ENCODE measurements at places on chromosomes 2 and 18. TPM values are rescaled to one million over a fixed set of nuclear protein-coding genes. Genes with fewer than 3 reads are reported as not detected.

DNA sequence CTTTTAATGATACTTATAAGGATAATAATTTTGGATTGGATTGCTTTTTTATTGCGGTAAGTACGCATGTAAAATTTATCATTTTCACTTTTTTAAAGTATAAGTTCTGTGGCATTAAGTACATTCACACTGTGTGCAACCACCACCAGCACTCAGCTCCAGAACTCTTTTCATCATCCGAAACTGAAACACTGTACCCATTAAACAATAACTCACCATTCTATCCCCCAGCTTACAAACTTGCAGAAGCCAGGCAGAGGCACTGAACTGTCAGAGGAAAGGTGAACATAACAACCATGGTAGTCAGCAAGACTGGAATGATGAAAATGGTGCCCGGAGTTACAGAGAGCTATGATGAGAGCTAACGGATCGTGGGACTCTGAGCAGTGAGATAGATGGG is 465.9 kb downstream of the ADCYAP1 start:
- DNase-seq, result no peak

- DNase-seq, result no peak
These were observed 1.9 kb downstream of the IMP4 start for GRCh38 chr2:130344578-130344977.

GRCh38 chr2:20665243-20666004 is 1.5 kb upstream of the GDF7 start:
- DNase-seq, result no peak

DNA sequence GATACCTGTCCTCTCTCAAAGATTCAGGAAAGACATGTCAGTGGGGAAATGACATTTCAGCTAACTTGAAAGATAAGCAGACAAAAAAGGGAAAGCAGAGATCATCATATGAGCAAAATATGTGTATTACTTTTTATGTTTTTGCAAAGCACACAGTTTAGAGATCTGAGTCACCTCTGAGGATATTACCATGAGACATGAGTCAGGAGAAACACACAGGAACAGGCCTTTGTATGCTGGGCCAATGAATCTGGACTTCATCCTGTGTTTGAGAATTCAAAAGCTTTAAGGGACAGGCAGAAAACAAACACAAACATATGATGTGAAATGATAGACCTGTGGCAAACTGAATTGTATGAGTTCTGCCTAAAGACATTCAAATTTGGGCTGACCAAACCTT is 306.0 kb upstream of the EPC2 start:
- no peak for DNase-seq

DNA sequence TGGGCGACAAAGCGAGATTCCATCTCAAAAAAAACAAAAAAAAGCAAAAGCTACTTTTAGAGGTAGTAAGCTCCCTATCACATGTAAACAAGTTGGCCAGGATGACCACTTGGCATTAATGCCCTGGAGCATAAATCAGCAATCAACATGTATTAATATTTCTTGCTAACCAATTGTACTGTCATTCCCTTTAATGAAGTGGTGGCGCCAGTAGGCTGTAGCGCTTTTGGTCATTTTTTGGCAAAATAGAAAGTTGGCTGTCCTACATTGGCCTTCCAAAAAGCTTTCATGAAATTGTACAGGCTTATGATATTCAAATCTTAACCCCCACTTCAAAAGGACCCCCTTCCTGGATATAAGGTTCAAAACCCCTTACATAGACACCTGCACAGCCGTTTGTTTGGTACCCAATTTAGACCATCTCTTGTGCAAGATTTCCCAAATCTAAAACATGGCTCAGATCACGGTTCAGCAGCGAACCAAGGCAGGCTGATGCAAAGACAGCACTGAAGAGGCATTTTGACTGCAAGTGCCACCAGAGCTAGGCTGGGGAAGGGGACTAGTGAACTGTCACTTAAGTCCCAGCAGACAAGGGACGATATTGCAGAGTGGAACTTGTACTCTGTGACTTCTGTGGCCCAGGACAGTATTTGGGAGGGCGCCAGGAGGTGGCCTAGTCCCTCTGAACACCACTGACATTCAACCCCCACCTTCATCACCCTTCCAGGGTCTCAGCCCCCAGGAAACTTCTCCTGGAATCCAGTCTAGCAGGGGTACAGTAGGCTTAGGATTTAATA is 31.9 kb downstream of the SMAD7 start:
- no peak for DNase-seq

DNA sequence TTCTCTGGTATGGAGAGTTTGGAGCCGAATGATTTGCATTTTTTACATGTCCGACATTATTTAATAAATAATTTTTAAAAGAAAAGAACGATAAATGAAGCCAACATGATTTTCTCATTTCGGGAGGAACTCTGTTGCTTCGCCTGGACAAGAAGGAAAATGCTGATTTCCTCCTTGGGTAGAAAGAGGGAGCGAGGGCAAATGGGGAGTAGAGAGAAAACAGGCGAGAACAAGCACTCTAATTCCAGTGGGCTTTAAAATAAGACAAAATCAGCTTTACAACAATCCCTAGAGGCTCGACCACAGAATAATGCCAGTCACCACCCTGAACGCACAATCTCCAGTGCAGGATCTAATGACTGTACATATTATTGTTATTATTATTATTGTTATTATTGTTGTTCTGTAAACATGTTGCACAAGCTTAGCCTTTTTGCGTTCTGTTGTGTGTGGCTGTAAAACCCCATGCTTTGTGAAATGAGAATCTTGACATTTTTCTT is 3.7 kb downstream of the DLX1 start:
- no peak for DNase-seq

Gene CCDC74A
- 2.0 TPM for total RNA-seq

- no peak for DNase-seq
These were observed 304.4 kb upstream of the SALL3 start for GRCh38 chr18:78675231-78675630.

DNA sequence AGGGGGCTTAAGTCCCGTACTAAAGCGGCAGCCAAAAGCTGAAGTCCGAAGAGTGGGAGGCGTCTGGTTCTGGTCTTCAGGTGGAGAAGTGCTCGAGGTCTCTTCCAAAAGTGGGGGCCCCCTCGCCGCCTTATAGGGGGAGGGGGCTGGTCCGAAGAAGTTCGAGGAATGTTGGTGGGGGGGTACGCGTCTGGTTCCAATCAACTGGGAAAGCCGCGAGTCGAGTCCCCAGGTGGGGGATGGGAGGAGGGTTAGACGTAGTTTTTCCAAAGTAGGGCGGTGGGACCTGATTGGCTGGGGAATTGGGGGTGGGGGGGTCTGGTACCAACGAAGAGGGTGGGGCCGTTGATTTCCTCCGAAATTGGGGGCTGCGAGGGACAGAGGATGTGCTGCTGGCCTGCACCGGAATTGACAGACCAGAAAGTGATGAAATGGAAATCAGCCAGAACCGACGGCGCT is 594 bp downstream of the ITM2C start:
- DNase-seq, result peak; percentile 50

Gene DOK6
- 0.46 TPM for total RNA-seq

- DNase-seq, result no peak
These were observed 225.5 kb upstream of the VRK2 start for GRCh38 chr2:57821088-57821487.

DNA sequence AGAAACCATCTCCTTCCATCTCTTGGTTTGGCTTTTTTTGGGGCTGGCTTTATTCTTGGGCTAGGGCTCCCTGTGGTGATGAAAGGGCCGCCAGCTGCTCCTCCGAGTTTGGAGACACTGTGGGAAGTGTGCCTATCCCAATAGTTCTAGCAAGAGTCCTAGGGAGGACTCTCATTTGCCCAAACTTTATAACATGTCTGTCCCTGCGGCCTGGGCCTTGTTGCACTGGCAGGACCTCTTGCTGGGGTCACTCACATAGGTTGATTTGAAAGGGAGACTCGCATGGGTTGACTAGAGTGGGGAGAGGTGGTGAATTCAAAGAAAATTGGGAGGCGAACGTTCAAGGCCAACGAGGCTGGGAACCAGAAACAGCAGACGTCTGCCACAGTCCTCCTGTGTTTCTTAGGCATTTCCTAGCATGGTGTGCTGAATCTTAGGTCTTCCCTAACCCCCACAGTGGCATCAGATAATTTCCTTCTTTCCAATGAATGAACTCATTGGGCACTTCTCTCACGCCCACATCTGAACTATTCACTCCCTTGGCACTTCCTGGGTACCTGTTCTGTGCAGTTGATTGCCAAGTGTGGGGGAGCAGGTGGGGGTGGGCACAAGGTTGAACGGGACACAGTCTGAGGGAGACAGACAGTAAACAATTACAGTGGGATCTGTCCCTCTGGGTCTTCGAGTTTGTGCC is 26.8 kb downstream of the NIFK start:
- DNase-seq, result no peak

GRCh38 chr2:225112362-225113126 is 70.3 kb upstream of the DOCK10 start:
- DNase-seq, result no peak

Gene MYO5B
- 128 TPM for total RNA-seq

DNA sequence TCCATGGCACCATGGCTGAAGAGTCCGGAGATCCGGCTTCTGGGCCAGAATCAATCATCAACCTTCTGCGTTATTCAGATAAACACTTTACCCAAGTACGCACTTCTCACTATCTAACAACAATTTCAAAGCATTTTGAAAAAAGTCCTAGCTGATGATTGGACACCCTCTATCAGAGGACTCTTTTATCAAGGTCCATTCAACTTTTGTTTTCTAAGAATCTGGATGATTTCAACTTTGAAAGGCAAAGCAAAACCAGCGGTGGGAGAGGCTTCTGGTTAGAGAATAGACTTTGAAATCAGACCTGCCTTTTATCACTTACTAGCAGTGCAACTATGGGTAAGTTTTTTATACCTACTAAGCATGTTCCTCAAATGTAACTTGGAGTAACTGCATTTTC is 293.6 kb upstream of the TNP1 start:
- DNase-seq, result no peak

DNA sequence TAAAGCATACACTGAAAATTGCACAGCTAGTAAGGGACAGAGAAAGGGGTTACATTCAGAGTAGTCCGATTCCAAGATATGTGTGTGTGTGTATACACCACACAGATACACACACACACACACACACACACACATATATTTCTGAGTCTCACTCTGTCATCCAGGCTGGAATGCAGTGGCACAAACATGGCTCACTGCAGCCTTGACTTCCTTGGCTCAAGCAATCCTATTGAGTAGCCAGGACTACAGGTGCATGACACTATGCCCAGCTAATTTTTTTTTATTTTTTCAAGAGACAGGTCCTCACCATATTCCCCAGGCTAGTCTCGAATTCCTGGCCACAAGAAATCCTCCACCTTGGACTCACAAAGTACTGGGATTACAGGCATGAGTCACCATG is 68.1 kb upstream of the ITPRID2 start:
- no peak for DNase-seq

- DNase-seq, result no peak
These were observed 7.1 kb upstream of the SOS1 start for GRCh38 chr2:39127973-39128372.

Gene NR4A2
- 3.4 TPM for total RNA-seq

DNA sequence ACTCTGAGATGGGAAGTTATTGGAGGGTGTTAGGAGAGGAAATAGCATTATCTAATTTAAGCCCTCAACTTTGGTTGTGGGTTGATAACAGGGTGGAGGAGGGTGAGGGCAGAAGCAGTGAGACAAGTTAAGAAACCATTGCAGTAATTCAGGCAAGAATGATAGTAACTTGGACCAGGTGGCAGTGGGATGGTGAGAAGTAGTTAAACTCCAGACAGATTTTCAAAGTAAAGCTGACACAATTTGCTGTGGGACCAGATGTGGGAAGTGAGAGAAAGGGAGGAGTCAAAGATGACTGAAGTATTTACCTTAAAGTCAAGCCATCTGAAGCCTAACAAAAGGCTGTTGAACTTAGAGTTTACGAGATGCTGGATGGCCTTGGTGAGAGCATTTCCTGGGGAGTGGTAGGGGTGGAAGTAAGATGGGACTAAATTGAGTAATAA is 163.2 kb upstream of the KLF7 start:
- DNase-seq, result no peak

Gene HOXD1
- total RNA-seq, result 3.5 TPM

GRCh38 chr2:234981197-234982095 is 29.6 kb downstream of the SH3BP4 start:
- peak; percentile 65 for DNase-seq

DNA sequence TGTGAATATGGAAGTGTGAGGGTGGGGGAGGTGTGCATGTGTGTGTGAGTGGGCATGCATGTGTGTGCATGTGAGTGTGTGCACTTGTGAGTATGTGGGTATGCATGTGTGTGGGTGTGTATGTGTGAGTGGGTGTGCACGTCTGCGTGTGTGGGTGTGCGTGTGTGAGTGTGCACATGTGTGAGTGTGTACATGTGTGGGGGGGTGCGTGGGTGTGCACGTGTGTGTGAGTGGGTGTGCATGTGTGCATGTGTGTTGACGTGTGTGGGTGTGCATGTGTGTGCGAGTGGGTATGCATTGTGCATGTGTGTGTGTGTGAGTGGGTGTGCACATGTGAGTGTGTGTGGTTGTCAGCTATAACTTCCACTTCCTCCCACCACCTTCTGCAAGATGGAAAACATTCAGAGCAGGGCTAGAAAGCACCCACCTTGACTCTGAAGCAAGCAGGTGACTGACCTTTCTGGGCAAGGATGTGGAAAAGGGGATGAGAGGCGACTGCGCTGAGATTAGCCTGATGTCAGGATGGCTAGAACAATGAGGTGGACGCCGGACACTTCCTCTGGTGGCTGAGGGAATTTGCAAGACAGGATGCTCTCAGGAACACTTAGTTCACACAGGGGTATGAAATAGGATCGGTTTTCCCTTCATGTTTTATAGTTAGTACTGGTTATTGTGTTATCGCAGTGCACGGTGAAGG is 103.6 kb downstream of the ACKR3 start:
- no peak for DNase-seq
